Kidney epithelial cell (primary cell): ENCODE measurements at places on chromosomes 1 and 21. TPM values are rescaled to one million over a fixed set of nuclear protein-coding genes. Genes with fewer than 3 reads are reported as not detected.

Gene OR2AK2
- not detected in 2 replicates for total RNA-seq

Gene FCRL3
- total RNA-seq, result not detected in 2 replicates

Gene OR2T29
- not detected in 2 replicates for total RNA-seq

Gene IL12RB2
- total RNA-seq, result 0.17 and 0.55 TPM in 2 replicates

Gene CSF1
- 53.4 and 78.5 TPM in 2 replicates for total RNA-seq

Gene ATP1A2
- 0.04 and 0.07 TPM in 2 replicates for total RNA-seq

Gene CACHD1
- 12.1 and 12.2 TPM in 2 replicates for total RNA-seq

Gene CLCA2
- not detected in 2 replicates for total RNA-seq

Gene SLAMF8
- 0.04 and 0.14 TPM in 2 replicates for total RNA-seq

Gene KRTAP10-10
- not detected in 2 replicates for total RNA-seq

Gene SLC2A5
- 0.07 TPM in 1 of 2 replicates, not detected in the other for total RNA-seq

Gene MMEL1
- 1.9 TPM in 1 of 2 replicates, not detected in the other for total RNA-seq

Gene RGS8
- total RNA-seq, result 0.04 TPM in 1 of 2 replicates, not detected in the other

Gene HSD3B1
- not detected in 2 replicates for total RNA-seq

Gene KCNK2
- not detected in 2 replicates for total RNA-seq

Gene KIFAP3
- total RNA-seq, result 25.3 and 26.6 TPM in 2 replicates

Gene BPNT1
- 21.4 and 27.6 TPM in 2 replicates for total RNA-seq

Gene ABCB10
- total RNA-seq, result 11.9 and 13.0 TPM in 2 replicates

Gene HSPA13
- total RNA-seq, result 82.7 and 87.6 TPM in 2 replicates

Gene NR1I3
- not detected in 2 replicates for total RNA-seq

Gene LAPTM5
- 2.6 and 3.1 TPM in 2 replicates for total RNA-seq

Gene THEM5
- not detected in 2 replicates for total RNA-seq

Gene RNF11
- 87.3 and 91.1 TPM in 2 replicates for total RNA-seq

Gene GJA9
- total RNA-seq, result not detected in 2 replicates

Gene TRIM45
- total RNA-seq, result 4.3 and 7.4 TPM in 2 replicates

Gene CFHR1
- total RNA-seq, result not detected in 2 replicates

Gene MYOC
- total RNA-seq, result not detected in 2 replicates

Gene ACTA1
- 1.0 and 2.1 TPM in 2 replicates for total RNA-seq
